ENCODE measurements at places on chromosomes 3 and 15.

DNA sequence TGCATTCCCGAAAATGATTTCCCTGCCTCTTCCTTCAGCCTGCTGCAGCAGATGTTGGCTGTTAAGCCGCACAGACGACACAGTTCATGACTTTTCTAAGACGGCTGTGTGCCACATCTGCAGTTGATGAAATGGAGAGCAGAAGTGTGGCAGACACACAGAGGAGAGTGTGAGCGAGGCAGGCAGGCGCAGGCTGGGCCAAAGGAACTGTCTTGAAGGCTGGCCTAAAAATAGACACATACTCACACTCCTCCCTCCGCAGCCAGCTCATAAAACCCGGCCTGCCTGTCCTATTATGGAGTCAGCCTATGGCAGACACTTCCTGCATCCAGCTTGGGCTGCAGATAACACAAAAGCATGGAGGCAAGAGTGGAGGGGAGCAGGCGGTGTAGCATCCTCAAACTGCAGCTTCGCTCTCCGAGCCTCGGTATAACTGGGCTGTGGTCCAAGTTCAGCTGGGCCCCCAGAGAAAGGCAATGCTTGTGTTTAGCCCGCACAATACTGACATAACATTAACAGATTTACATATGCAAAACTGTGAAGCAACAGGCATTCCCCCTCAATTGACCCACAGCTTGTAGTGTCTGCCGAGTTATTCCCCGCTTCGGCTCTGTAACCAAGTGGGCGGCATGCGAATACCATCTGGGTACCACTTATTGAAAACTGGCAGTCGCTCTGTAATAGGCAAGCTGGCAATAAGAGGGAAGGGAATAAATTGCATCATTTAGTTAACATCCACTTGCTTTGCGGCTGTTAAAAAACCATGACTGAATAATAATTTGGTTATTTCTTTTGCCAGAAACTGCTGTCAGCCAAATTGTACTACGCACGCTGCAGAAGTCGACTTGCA is 40.8 kb downstream of the FOXP1 start:
- DNase-seq = peak; percentile 57

GRCh38 chr15:38853608-38854007 is 289.0 kb upstream of the RASGRP1 start:
- DNase-seq = no peak

GRCh38 chr15:88403351-88403791 is 63.8 kb downstream of the MRPL46 start:
- no peak for DNase-seq

DNA sequence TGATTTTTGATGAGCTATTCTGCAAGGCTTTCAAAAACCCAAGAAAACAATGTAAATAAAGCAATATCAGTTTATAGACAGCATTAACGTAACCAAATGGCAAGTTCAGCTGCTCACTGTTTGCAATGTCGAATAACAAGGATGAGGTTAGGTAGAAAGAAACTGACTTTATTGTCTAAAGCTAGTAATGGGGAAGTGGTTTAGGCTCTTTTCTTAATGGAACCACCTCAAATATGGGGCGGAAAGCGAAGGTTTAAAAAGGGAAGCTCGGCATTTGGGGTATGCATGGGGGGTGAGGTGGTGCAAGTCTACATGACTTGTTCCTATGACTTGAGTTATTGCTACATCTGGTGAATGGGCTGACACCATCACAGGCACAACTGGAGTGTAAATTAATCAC is 1060.2 kb downstream of the NSUN3 start:
- no peak for DNase-seq

- DNase-seq = no peak
These were observed 513.6 kb upstream of the KCNMB2 start for GRCh38 chr3:178022599-178022998.

GRCh38 chr3:45406772-45407171 is 18.4 kb downstream of the LARS2 start:
- DNase-seq = no peak

DNA sequence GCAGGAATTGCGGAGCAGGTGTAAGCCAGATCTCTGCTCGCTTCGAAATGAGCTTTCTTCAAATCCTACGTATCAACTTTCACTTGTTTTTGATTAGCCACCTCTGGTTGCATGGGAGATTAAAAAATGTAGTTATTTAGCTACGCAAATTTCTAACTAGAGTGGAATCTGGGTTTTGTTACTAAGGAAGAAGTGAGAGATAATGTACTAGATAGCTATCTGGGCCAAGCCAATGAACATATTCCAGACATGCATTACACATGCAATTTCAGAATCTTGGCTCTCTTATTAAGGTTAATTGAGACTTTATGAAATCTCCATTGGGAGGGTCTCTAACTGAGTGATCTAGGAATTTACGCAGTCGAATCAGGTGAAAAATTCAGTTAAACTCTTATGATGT is 765.7 kb downstream of the DIPK2A start:
- DNase-seq = no peak

DNA sequence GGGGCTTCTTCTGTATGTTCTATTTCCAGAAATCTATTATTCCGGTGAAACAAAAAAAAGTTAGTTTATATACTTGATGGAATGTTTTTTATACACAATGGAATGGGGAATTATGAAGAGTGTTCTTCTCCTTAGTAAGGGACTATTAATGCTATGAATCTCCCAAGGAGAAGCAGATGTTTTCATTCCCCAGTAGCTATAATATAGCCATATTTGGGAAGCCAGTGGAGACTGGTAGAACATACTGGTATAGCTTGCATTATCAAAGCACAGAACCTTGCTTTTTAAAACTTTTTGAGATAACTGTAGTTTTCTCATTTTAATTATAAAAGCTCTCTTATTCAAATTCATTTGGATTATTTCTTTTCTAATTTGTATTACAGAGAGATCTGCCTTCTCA is 38.3 kb downstream of the ADGRG7 start:
- DNase-seq = no peak

GRCh38 chr3:138842483-138843188 is 7.9 kb upstream of the PIK3CB start:
- DNase-seq = no peak

DNA sequence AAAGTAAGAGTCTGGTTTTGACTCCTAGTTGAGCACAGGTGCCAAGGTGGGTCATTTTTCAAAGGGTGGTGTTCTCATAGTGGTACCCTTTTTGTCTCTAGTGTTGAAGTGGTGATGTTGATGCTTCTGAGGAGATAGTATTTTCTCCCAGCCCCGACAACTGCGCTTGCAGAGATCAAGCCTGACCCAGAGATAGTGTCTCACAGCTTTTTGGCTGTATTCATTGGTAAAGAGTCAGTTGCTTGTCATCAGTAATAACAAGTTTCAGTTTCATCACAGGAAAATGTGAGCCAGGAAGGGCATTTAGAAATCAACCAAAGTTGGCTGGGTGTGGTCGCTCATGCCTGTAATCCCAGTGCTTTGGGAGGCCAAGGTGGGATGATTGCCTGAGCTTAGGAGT is 139.3 kb downstream of the NFKBIZ start:
- DNase-seq = no peak

- no peak for DNase-seq
These were observed 112.0 kb downstream of the WNT7A start for GRCh38 chr3:13767896-13768295.

DNA sequence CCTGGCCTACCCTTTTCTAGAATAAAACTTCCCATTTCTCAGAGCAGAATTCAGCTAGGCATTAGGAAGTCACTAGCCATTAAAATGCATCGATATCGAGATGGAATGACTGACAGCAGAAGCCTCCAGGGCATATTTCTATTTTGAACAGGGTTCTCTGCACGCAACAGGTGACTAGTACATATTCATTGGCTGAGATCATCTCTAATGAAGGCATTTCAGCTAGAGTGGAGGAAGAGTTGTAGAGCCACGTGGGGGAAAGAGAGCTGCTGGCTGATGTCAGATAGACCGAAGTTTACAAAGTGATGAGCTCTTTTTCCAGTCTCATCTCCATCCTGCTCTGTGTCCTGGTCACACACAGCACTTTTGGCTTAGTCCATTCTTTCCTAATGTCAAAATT is 7.5 kb downstream of the TMEM40 start:
- DNase-seq = no peak

- no peak for DNase-seq
These were observed 56.1 kb downstream of the ST6GAL1 start for GRCh38 chr3:186986406-186986805.

GRCh38 chr3:37814547-37814946 is 47.1 kb upstream of the CTDSPL start:
- no peak for DNase-seq

- DNase-seq = no peak
These were observed 48.3 kb downstream of the MITF start for GRCh38 chr3:69787436-69788168.

GRCh38 chr3:4514916-4515315 is 21.8 kb downstream of the ITPR1 start:
- no peak for DNase-seq

DNA sequence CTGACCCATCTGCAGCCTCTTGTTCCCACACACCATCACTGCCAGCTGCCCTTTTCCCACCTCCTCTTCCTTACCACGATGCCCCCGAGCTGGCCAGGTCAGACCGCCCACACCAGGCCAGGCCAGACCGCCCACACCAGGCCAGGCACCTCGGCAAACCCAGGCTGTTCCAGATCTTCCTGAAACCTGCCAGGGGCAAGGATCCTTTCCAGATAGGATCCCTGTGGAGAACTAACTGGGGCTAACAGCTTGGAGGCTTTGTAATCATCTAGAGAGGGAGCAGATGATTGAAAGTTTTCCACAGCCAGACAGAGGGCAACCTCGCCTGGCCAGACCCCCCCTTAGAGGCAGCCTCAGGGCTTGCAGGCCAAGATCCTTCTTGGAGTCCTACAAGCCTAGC is 287.3 kb upstream of the TLE3 start:
- no peak for DNase-seq

DNA sequence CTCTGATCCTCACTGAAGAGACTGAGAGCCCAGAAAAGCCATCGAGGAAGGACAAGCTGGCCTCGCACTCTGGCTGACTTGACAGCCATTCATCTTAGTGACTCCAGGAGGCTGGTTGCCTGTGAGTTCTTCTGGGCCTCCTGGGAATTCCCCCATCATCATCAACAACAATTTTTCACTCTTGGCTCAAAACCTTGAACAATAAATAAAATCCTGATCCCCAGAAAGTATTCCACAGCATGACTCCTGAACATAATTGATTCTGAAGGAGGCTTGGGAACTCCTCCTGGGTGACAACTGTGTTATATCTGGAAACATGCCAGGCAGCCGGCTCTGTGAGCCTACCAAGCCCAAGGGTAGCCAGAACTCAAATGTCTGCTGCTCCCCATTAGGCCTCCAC is 188.6 kb downstream of the SHQ1 start:
- no peak for DNase-seq

DNA sequence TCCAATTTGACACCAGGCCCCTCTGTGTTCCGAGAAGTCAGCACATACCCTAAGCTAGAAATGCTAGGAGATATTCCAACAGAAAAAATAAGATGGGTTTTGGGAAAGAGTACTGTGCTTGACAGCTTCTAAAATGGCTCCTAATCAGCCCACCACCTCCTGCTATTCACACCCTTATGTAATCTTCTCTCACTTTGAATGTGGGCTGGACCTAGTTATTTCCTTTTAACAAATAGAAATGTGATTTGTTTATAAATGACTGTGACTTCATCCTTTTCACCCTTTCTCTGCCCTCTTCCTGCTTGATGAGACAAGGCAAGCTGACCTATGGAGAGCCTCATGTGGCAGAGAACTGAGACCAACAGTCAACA is 961.1 kb downstream of the FHIT start:
- no peak for DNase-seq

DNA sequence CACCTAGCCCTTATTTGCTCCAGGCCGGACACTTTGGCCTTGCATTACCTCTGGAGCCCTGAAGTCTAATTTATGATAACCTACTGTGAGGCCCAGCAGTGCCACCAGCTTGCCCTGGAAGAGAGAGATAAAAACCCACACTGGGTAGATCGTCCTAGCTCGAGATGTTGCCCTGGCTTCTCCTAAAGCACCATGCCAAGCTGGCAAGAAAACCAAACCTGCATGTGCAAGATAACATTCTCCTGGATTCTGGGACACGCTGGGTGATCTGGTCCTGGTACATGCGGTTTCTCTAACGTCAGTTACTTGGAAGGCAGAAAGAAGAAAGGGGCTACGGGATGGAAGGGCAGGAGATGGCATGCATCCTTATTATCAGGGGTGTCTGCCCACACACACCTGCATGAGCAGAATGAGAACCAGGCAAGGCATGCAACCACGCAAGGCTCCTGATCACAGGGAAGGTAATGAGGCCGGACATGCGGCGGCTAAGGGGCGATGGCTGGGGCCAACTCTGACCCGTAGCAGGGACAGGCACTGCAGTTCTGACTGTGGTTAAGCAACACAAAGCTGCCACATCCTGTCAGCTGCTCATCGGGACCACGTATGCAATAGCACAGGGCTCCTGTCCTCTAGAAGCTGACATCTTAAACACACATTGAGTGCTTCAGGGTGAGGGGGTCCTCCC is 73.0 kb downstream of the OXNAD1 start:
- DNase-seq = no peak

GRCh38 chr3:63774781-63775180 is 44.3 kb upstream of the C3orf49 start:
- DNase-seq = no peak

GRCh38 chr3:100088735-100089368 is 25.4 kb downstream of the FILIP1L start:
- DNase-seq = no peak

GRCh38 chr15:84685304-84685703 is 27.3 kb upstream of the NMB start:
- DNase-seq = no peak

DNA sequence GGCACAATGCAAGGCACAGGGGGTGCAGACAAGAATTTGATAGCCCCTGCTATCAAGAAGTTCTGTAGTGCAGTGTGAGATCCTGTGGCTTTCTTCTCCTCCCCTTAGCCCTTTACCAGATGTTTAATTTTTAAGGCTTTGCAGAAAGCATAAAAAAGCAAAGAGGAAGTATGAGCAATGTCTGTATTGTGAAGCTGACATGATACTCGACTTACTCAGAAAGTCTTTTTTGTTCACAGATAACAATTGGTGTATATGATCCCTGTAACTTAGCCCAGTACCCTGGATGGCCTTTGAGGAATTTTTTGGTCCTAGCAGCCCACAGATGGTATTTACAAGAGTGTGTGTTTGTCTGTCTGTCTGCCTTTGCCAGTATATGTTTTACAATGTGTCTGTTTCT is 58.9 kb downstream of the ATG7 start:
- no peak for DNase-seq

- DNase-seq = no peak
These were observed 1.9 kb upstream of the CAMKV start for GRCh38 chr3:49871531-49872153.

- DNase-seq = no peak
These were observed 72.1 kb downstream of the FOXP1 start for GRCh38 chr3:71511446-71511845.

DNA sequence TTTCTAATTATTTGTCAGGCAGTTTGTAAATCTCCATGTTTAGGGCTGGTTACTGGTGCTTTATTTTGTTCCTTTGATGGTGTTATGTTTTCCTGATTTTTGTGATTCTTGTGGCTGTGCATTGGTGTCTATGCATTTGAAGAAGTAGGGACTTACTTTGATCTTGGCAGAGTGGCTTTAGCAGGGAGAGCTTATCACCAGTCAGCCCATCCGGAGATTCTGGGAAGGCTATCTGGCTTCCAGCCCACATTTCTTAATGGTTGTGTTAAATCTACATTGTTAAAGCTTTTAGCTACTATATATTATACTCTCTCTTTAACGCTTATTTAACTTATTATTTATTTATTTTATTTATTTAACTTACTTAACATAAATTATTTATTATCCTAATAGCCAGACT is 35.1 kb downstream of the FBXL2 start:
- DNase-seq = no peak
